ENCODE measurements at places on chromosomes 16 and 17.

GRCh38 chr17:81000631-81001357, 9.2 kb downstream of the CHMP6 start:
- peak; percentile 35 for DNase-seq

- no peak for DNase-seq
Measured at GRCh38 chr17:63519116-63519881, 3.9 kb upstream of the KCNH6 start.

GRCh38 chr16:57529391-57530103, 6.8 kb downstream of the CCDC102A start:
- peak; percentile 34 for DNase-seq

- DNase-seq, result no peak
Measured at GRCh38 chr16:7313170-7313569, 19.5 kb upstream of the RBFOX1 start.

DNA sequence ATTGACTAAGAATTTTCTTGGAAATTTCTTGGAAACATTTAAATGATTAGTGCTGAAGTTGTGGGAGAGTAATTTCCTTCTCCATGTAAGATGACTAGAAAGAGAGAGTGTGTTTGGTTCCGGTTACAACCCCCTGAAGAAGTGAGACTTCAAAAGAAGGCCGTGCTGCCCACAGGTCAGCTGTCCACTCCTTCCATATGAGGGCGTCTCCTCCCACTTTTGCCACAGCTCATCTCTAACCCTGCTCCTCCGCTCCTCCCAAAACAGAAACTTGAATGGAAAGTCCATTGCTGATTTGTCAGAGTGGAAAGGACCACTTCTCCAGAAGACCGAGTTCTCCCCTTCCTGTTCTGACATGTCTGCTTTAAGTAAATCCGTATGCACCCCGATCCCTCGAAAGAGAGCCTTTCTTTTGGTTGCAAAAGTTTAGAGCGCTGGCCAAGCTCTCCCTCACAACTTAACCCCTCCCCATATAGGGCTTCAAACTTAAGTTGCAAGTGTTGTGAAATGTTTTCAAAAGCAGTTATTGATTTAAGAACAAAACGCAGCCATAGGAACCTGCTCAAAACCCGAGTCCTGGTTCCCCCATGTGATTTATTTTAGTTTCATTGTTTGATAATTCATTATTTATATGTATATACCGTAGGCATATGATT, 129.5 kb downstream of the SOCS1 start:
- DNase-seq, result no peak

- no peak for DNase-seq
Measured at GRCh38 chr17:80117491-80118401, 16.4 kb downstream of the GAA start.

DNA sequence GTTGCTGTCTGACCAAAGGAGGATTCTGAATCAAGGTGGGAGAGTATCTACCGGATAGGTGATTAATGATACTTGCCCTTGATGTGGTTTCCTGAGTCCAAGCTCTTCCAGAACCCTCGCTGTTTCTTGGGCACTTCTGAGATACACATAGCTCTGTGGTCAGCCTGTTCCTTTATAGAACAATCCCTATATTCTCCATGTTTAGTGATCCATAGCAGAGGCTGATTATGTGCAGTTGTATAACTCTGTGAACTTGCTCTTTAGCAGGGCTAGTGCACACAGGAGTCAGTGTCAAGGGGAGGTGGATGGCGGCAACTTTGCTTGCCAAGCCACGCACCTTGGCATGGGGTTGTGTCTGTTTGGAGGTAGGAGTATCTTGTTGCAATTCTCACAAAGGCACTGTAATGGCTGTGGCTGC, 36.1 kb downstream of the ARL4D start:
- no peak for DNase-seq

GRCh38 chr16:89600956-89601355, 12.5 kb upstream of the DPEP1 start:
- DNase-seq, result no peak

DNA sequence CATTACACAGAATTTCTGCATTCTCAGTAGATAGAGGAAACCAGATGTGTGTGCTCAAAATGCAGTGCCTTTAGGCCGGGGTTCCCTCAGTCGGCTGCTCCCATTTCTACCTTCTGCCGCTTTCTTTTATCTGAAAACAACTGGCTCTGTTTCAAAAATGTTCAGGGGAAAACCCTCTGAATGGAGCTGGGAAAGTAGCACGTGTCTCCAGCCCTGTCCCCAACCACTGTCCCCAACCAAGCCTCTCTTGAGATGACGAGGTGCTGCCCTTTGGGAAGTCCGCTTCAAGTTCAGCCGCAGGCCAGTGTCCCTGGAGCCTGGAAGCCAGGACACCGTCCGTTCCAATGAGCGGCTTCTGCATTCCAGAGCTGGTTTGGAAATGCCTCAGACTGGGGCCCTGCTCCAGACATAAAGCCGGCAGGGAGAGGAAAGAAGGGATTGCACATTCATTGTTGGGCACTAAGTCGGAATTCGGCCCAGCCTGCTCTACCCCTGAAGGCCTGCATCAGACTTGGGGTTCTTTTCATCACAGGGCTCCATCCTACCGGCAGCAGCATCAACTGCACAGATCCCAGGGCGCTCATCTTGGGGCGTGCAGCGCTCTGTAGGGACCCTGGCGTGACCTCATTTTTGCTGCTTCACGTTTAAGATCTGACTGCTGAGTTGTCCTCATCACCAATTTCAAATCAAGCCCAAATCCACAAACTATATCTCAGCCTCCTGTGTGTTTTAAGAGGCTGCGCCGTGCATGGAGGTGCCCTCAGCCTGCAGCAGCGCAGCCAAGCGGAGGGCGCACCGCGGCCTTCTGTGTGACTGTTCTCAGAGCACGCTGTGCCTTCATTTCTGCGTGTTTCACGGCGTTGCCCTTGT, 111.3 kb downstream of the BANP start:
- peak; percentile 61 for DNase-seq

GRCh38 chr17:57620576-57620975, 124.5 kb downstream of the CCDC182 start:
- DNase-seq, result no peak

GRCh38 chr16:22736791-22737190, 77.2 kb upstream of the HS3ST2 start:
- DNase-seq, result no peak

- no peak for DNase-seq
Measured at GRCh38 chr16:75351183-75351582, 82.1 kb downstream of the CFDP1 start.

GRCh38 chr17:40900809-40901356, 15.8 kb upstream of the KRT20 start:
- DNase-seq, result no peak

GRCh38 chr17:19002805-19003542, 1.6 kb downstream of the FAM83G start:
- no peak for DNase-seq

- DNase-seq, result peak; percentile 59
Measured at GRCh38 chr17:81398832-81399411, 3.7 kb downstream of the BAHCC1 start.

GRCh38 chr17:27634026-27634335, 3.0 kb downstream of the LGALS9 start:
- DNase-seq, result no peak

GRCh38 chr16:66605177-66605978, 874 bp downstream of the CMTM3 start:
- DNase-seq, result peak; percentile 72

- DNase-seq, result no peak
Measured at GRCh38 chr17:45241328-45242028, 19.8 kb downstream of the FMNL1 start.

GRCh38 chr17:31559584-31560501, 168.4 kb downstream of the RAB11FIP4 start:
- DNase-seq, result no peak

DNA sequence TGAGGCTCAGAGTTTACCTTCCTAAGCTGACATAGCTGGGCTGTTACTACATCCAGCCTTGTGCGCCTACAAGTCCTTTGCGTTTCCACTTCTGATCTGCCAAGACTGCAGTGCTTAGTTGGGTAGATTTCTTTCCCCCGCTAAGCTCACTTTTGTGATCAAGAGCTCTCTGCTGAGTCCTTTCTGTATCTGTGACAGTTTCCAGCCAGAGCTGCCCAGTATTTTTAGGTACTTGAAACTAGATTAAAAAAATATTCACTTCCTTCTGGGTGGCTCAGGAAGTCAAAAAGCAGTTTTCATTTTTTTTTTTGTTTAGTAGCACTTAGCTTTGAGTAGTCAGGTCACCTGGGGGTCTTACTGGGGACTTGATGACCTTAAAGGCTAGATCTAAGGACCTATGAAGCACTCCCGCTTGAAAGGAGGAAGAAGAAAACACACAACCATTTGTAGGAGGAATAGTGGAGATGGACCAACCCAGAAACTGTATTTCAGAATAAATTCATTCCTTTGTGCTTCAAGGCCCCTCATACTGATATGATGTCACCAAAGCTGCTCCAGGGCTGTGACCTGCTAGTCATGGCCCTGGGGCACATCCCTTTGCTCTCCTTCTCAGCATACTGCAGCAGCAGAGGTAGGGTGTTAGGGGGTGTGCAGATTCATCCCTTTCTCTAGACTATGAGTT, 75.6 kb upstream of the HNF1B start:
- DNase-seq, result no peak

Measured in left hindlimb (tissue), 1 donor.